NCI-H2081 (cell line): ENCODE measurements at places on chromosomes 16 and 17.
A peak's percentile ranks its signal among the peaks of the same experiment; 100 is the strongest.

GRCh38 chr17:15398736-15399331 is 57.4 kb upstream of the TEKT3 start:
- no peak for DNase-seq

DNA sequence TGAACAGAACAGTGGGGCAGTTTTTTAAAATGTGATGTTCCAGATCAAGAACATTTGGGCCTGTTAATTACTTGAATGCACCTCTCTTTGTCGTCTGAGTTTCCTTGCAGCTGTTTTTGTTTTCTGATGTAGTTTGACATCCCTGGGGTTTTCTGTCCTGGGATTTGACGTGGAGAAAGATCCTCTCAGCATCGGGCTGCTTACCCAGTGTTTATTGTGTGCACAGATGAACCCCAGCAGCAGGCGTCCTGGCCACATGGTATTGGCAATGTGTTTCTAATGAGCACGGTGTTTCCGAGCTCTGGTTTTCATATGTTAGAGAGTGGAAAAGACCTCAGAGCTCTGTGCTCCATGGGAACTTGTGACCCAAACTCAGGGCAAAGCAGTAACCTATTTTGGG is 191.1 kb upstream of the IRX3 start:
- DNase-seq, result no peak

DNA sequence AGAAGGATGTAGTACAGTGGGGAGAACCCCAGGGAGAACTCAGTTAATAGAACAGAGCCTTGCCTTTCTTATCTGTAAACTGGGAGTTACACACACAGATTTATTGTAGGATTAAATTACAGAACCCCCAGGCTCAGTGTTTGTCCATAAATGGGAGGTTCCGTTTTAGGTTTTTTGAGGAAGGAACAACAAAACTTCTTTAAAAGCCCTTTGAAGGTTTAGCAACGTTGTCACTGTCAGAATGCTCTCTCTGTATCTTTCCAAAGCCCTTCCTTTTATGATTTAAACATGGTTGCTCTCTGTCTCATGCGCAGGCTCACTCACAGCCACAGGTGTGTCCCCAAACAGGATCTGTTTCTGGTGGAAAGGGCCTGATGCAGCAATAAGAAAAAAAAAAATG is 9.4 kb upstream of the GNA13 start:
- no peak for DNase-seq

GRCh38 chr17:30426292-30426691 is 47.6 kb downstream of the CPD start:
- no peak for DNase-seq

- no peak for DNase-seq
These were observed 48.4 kb downstream of the CLEC16A start for GRCh38 chr16:10992797-10993196.

GRCh38 chr17:28991779-28992178 is 14.1 kb downstream of the SEZ6 start:
- no peak for DNase-seq

GRCh38 chr17:37752482-37752881 is 7.6 kb upstream of the HNF1B start:
- no peak for DNase-seq

GRCh38 chr16:287298-287811 is 4.4 kb downstream of the PDIA2 start:
- peak; percentile 51 for DNase-seq

DNA sequence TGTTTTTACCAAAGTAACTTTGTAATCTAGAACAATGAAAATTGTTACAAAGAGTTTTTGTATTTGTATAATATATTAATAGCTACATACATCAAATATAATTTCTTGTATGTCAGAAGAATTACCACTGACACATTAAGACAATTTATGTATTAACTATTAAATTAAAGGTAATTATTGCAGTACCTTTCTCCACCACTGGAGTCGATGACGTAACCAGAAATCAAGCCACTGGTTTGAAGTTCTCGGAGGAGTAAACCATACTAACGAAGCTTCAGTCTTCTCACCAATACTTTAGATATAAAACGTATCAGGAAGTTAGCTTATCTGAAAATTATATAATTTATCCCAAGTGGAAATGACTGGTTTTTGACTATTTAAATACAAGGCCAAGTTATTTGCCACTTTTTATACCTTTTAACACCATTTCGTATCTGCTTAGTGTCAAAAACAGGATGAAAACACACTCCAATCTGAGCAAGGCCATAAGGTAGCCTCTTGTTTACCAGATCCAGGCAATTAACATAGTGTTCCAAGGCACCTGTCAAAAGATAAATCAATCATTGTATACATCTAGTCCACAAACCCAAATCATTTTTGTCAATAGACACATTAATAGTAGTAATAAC is 4.3 kb downstream of the POLG2 start:
- DNase-seq, result no peak

GRCh38 chr17:7654832-7655540 is 4.3 kb downstream of the ATP1B2 start:
- no peak for DNase-seq

GRCh38 chr17:44733753-44734152 is 25.0 kb upstream of the ADAM11 start:
- DNase-seq, result peak; percentile 5

DNA sequence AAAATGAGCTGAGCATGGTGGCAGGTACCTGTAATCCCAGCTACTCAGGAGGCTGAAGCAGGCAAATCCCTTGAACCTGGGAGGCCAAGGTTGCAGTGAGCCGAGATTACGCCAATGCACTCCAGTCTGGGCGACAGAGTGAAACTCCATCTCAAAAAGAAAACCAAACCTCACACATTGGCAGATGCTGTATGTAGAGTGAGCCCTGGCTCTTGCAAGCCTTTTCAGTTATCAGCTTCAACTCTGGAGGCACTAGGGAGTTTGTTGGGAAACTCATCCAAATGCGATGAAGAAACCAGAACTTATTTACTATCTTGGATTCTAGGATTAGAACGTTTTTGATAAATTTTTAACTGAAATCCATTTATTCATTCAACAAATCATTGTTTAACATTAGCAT is 56.9 kb upstream of the RASL10B start:
- no peak for DNase-seq

DNA sequence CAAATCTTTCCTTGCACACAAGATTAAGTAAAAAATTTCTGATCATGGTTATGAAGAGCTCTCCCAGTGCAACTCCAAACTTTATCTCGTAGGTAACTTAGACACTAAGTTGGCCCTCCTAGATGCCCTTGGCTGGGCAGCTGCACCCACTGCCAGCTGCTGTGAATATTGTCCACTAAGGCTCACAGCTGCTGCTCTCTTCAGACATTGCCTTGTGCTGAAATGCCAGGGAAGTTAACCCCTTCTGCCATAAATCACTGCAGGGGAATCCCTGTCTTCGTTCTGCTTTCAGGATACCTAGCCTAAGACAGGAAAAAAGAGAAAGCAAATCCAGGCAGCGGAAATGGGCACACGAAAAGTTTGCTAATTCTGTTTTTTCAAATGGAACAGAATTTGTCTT is 106.4 kb downstream of the IRX5 start:
- DNase-seq, result no peak

DNA sequence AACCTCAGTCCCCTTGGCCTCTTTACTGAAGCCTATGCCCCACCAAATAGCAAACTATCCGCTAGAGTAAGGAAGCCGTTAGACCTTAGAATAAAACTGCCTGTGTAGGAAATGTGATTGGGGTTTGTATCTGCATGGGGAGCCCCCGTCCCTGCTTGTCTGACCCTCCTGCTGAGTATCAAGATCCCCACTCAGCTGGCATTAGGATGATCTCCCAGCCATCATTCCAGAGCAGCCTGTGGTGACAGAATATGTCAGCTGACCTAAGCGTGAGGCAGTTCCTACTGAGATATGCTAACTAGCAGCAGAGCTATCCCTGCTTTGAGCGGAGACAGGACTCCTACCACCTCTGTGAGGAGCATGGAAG is 645 bp upstream of the GFOD2 start:
- peak; percentile 4 for DNase-seq

DNA sequence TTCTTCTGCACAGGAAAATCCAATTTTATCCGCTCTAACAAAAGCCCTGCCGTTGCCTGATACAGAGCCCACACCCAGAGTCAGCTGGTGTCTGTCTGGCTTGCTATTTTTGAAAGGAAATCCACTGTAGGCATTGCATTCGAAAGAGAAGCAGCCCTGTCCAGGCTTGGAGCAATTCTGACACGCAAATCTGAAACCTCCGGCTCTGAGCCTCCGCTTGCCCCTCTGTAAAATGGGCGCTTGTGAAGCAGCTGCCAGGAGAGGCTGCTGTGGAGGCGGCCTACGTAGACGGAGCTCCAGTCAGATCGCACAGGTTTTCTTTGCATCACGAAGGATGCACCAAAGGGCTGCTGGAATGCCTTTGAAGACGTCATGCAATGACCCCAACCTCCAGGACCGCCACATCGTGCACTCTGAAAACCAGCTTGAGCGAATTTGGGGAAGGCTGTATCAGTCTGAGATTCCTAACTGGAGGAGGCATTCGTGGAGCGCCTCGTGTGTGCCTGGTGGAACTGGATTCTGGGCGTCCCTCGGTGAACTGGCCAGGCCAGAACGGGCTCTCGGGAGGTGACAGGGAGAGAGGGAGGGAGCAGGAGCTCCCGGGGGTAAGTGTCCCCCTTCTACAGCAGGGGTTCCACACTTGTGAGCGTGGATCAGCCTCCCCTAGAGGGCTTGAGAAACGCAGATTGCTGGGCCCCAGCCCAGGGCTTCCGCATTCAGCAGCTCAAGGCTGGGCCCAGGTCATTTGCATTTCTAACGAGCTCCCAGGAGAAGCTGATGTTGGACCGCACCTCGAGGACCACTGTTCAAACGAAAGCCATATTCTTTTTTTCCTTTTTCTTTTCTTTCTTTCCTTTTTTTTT is 215.5 kb downstream of the MRTFB start:
- DNase-seq, result no peak

DNA sequence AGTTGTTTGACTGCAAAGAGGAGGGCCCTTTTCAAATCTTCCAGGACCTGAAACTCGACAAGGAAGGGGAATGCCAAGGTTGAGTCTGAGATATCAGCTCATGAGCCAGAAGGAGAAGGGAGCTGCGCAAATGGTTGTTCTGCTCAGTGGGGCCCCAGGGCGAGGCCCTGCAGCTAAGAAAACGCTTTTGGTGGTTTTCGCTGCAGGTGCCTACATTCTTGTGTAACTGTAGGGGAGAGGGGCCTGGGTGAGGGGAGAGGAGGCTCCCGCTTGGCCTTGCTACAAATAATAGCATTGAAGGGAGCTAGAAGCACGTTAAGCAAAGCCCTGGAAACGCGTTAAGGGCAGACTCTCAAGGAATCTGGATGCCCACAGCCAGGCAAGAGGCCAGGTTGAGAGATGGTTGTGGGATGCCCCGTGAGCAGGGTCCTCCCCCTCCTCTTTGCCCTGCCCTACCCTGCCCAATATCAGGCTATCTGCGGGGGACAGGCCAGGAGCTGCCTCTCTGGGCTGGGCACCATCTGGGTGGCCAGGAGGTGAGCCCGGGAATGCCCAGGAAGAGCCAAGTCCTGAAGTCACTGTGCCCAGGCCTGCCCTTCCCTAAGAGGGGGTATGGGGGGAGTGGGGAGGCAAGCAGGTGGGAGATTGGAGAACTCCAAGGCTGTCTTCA is 21.9 kb downstream of the GPR142 start:
- DNase-seq, result no peak

DNA sequence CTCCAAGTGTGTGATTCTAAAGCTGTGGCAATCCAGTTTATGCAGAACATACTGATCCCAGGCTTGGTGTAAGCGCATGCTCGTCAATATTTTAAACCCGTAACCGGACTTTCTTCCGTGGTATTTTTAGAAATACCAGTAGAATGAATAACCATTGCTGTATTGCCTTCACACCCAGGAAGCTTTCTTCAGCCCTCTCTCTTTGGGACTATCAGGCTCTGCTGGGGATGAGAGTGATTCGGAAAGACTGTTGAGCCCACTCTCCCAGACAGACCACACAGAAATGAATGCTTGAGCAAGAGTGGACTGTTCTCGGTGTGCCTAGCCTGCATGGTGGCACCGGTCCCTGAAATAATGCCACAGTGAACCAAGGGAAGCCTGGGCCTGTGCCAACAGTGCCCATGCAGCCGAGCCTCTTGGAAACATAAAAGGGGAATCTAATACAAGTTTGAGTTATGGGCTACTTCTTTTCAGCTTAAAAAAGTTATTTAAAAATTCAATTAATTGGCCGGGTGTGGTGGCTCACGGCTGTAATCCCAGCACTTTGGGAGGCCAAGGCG is 89.9 kb upstream of the ELAC2 start:
- no peak for DNase-seq

DNA sequence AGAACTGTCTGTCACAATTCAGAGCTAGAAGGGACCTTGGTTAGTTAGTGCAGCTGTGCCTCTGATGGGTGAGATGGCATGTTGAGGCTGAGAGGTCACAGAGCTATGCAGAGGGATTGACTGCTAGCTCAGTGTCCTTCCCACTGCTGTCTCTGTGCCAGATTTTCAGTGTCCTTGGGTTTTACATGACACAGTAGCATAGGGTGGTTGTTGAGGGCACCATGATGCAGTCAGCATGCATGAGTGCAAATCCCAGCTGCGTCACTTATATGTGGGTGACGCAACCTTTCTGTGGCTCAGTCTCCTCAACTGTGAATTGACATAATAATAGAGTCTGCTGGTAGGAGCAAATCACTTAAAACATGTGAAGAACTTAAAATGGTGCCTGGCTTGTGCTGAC is 2.7 kb downstream of the MT1A start:
- DNase-seq, result no peak

GRCh38 chr17:44965481-44966234 is 2.4 kb downstream of the C1QL1 start:
- DNase-seq, result no peak

GRCh38 chr16:55901566-55902217 is 26.5 kb upstream of the CES5A start:
- DNase-seq, result no peak

GRCh38 chr16:53912155-53912554 is 208.2 kb downstream of the FTO start:
- DNase-seq, result no peak

DNA sequence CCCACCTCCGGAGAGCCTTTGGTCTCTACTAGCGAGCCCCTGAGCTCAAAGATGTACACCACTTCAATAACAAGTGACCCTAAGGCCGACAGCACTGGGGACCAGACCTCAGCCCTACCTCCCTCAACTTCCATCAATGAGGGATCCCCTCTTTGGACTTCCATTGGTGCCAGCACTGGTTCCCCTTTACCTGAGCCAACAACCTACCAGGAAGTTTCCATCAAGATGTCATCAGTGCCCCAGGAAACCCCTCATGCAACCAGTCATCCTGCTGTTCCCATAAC is 702 bp downstream of the SPN start:
- DNase-seq, result no peak
